Common myeloid progenitor, CD34-positive (primary cell): ENCODE measurements at places on chromosomes 2 and 18.

- no peak for DNase-seq
These were observed 13.0 kb downstream of the INHBB start for GRCh38 chr2:120358734-120359465.

DNA sequence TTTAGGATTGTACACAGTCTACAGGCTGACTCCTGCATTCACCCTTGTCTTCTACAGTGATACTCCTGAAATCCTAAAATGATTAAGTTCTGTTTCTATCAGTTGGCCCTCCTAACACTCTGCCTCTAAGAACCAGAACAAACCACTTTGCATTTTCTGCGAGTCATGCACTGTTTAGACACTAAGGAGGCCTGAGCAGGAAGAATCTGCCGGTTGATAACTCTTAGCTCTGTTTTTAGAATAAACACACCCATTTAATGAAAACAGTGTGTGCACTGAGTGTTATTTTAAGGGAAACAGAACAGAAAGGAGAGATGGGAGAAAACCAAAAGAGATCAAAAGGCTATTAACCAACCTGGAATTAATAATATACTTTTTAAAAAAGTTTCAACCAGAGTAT lies 22.9 kb upstream of the SSB start:
- peak; percentile 30 for DNase-seq

DNA sequence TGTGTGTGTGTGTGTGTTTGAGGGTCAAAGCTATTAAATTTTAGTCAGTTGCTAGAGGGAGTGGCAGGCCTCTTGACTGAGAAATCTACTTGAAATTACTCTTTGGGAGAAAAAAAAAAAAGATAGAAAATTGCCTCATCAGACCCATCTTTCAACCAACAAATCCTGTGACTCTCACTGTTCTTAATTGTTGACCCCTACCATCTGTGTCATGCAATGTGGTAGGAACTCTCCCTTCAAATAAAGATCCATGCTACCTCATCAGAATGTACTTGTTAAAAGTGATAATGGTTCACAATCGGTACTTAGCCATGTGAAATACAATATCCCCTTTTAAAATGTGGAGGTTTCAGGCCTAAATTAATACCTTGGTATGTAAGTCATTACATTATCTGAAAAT lies 670.8 kb upstream of the FANCL start:
- DNase-seq = no peak

- peak; percentile 16 for DNase-seq
These were observed 24.9 kb downstream of the CCNT2 start for GRCh38 chr2:134943540-134943939.

DNA sequence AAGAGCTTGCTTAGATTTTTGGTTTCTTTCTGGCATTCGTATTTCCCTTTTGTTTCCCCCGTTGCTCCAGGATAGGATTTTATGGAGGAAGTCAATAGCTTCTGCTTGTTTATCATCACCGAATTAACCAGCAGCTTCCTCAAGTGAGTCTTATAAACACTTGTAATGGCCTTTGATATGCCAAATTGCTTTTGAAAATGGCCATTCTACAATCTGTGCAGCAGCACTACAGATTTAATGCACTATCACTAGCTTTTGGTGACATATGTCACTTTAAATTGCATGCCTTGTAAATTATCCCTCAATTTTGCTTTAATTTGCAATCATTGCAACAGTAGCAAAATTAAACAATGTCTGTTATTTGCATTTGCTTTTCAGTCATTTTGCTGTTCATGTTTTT lies 774.7 kb downstream of the METTL4 start:
- DNase-seq = no peak

DNA sequence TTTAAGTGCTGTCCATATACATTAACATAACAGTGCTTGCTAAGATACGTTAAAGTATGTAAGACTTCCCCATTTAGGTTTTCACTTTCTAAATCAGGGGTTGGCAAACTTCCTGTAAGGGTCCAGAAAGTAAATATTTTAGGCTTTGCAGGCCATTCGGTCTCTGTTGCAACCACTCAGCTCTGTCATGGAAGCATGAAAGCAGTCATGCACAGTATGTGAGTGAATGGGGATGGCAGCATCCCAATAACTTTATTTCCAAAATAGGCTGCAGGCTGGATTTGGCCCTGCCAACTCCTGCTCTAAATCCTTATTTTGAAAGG lies 128.7 kb downstream of the PLA2R1 start:
- DNase-seq = peak; percentile 74

DNA sequence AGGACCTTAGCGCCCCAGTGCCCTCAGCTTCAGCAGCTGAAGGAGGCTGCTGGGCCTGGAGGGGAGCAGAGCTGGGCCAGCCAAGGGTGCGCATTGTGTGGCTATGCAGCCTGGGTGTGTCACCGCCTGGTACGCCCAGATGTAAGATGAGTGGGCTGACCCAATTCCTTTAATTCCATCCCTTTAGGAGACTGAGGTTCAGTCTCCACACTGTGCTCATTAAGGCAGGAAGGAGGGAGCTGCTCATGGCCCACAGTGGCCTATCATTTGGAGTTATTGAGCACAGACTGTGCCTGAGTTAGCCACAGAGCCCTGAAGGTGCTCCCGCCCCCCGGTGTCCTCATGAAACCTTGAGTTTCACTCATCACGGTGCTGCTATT lies 194.1 kb upstream of the GLI2 start:
- DNase-seq = no peak

DNA sequence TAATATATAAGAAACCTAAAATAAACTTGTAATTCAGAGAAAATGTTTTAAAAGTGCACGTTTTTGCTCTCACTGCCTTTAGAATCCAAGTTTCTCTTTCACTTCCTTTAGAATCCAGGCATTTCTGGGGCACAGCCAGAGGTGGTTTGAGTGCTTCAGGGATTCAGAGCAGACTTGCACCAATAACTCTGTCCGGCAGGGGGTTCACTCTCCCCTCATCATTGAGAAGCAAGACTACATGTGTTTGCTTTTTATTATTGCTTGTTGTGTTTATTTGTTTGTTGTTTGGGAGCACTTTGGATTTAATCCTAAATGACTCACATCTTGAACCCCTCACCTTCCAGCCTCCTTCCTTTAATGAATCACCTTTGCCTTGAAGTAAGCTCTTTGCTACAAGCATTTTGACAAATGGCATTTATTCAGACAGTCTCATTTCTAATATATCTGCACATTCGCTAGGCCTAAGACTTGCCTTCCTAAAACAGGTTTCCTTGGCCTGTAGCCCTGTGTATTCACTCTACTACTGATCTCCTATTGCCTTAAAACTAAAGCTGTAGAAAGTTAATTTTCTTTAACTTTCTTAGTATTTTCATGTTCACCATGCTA lies 233.5 kb upstream of the ATP5MC3 start:
- DNase-seq = peak; percentile 58

DNA sequence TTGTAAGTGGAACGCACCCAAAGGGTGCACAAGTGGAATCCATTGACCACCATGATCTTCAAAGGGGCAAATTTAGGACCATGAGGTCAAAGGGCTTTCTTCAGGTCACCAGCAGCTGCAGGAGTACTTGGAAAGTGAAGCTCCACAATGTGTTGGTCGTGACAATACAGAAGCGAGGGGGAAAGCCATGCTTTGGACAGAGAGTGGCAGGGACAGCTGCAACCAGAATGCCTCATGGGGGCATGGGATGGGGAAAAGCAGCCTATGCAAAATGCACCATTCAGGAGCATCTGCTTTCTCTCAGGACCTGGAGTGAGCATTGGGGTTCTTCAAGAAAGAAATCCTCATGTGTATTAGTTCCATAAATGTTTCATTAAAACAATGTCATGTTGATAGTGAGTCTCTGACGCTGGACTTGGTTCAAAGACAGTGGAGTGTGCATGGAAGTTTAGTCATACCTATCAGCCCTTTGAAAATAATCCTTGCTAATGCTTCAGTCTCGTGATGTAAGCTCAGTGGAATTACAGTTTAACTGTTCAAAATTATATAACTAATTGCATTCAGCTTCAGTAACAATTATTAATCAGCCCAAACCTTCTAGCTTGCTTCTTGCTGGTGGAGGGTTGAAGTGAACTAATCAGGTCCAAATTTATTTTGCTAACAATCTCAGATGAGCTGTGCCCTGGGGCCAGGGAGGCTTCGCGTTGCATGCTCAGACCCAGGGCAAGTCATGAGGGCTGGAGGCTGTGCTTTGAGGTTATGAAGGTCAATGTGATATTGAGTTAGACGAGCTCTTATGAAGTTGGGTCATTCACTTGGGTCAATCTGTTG lies 41.6 kb downstream of the ACKR3 start:
- DNase-seq = no peak

- DNase-seq = no peak
These were observed 283.0 kb downstream of the ALPK2 start for GRCh38 chr18:58345875-58346274.

- DNase-seq = no peak
These were observed 136.3 kb upstream of the CCDC68 start for GRCh38 chr18:55095584-55095983.

DNA sequence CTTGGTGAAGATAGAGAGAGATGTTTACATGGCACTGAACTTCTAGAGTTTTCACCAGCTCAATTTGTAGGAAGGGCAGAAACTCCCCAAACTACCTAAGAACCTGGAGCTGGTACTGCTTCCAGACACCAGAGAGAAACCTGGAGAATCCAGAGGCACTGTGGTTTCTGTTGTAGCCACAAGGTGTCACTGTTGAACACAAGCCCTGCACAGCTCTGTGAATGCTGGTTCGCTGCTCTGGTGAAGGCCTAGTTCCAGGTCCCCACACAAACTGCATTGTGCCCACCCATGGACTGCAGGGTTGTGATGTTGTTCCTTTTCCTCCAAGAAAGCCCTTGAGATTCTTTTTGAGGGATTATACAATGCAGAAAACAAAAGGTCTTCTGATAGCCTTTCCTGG lies 150.5 kb upstream of the HS6ST1 start:
- DNase-seq = no peak

DNA sequence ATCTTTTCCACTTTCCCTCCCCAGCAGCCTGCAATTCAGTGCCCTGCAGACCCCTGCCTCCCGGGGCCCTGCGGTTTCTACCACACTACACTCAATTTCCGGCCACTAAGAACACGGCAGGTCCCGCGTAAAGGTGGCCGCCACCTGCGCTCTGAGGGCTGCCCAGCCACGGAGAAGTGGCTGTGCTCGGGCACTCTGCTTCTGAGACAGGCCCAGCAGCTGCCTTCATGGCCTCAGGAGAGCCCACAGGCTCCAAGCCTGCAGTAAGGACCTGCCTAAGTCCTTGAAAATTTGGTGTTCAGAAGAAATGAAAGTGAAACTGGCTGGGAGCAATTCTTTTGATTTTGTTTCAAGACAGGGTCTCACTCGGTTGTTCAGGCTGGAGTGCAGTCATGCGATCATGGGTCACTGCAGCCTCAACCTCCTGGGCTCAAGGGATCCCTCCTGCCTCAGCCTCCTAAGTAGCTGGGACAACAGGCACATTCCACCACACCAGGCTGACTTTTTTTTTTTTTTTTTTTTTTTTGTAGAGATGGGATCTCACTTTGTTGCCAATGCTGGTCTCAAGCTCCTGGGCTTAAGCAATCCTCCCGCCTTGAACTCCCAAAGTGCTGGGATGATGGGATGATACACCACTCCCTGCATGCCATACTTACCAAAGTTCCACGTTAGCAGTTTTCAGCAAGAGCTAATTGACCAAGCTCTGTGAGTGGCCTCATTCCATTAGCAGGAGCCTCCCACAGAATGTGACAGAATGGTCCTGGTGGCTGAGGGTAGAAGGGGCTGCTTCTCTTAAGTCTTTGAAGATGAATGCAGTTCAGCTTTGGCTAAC lies 14.6 kb upstream of the ALPP start:
- peak; percentile 88 for DNase-seq

GRCh38 chr18:48637081-48637990 lies 98.5 kb downstream of the CTIF start:
- DNase-seq = no peak

DNA sequence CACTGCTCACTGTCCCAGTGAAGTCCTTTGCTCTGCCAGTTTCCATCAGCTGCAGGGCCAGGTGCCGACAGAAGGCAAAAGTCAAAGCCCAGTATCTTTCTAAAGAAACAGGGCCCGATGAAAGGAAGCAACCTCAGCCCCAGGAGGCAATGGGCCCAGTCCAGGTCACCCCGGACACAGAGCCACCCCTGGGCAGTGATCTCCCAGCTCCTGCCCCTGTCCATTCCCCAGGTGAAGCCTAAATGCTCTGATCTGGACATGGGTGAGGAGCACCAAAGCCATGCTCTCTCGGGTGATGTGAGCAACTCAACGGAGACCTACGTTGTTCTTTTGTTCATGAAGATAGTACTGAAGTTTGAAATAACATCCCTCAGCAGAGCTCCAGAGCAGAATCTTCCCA lies 61.6 kb downstream of the HDAC4 start:
- no peak for DNase-seq

GRCh38 chr2:235204948-235205347 lies 253.1 kb downstream of the SH3BP4 start:
- no peak for DNase-seq

DNA sequence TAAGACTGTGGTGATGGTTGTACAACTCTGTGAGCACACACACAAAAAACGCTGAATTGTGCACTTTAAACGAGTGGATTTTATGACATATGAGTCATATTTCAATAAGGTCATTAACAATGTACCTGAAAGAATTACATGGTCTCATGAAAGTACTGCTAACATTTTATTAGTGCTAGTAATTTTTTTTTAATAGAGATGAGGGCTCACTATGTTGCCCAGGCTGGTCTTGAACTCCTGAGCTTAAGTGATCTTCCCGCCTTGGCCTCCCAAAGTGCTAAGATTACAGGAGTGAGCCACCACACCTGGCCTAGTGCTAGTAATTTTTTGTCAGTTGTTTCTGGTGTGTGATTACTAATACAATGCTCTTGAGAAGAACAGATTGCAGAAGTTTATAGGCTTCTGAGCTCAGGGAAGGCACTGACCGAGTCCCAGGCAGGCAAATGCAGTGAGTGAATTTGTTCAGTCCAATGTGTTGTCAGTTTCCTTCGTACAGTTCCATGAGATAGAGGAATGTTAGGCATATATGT lies 177.0 kb downstream of the TGIF1 start:
- DNase-seq = no peak

DNA sequence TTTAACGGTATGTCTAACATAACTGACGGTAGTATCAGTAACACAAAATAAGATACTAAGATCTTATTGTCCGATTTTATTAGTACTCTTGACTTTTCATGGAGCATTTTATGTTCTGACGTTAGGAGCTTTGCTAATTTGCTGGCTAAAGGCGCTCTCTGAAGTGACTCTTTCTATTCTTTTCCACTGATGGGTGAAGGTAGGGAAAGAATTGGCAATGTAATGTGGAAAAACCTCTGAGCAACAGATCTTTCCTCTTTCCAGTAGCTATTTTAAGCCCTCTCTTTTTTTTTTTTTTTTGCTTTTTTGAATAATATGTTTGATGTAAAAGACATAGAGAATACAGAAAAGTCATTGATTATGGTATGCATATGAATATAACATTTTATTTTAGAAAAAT lies 4.6 kb downstream of the CCNYL1 start:
- DNase-seq = no peak

GRCh38 chr2:208350610-208351009 lies 56.0 kb upstream of the PTH2R start:
- no peak for DNase-seq

GRCh38 chr2:138521821-138522220 lies 20.3 kb downstream of the SPOPL start:
- no peak for DNase-seq

- DNase-seq = peak; percentile 95
These were observed 139.2 kb downstream of the LAMA3 start for GRCh38 chr18:23828426-23828825.

- DNase-seq = peak; percentile 83
These were observed at the start of gene SNED1 for GRCh38 chr2:240997856-240998705. TSS of gene SNED1 (plus strand) at chr2:240998618. CDS start at chr2:240998838, 220 bp downstream.

- no peak for DNase-seq
These were observed 800.8 kb upstream of the GYPC start for GRCh38 chr2:125855204-125855603.
